ENCODE measurements at places on chromosomes 7 and 10. TPM values are rescaled to one million over a fixed set of nuclear protein-coding genes. Genes with fewer than 3 reads are reported as not detected.

DNA sequence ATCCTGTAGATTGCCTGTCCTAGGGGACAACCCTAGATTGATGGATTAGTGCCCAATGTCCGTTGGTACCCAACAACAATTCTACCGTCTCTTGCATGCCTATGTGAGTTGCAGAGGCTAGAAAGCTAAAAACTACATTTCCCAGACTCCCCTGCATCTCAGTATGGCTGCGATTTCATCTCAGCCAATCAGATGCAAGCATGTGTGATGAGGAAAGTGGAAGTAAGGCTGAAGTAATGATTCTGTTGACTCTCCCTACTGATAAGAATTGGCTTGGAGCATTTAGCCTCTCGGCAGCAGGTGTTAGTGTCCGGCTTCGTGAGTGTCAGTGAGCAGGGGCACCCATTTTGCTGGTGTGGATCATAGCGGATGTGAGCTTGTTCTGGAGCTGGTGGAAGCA, 171.9 kb downstream of the FGFR2 start:
- DNase-seq: no peak

DNA sequence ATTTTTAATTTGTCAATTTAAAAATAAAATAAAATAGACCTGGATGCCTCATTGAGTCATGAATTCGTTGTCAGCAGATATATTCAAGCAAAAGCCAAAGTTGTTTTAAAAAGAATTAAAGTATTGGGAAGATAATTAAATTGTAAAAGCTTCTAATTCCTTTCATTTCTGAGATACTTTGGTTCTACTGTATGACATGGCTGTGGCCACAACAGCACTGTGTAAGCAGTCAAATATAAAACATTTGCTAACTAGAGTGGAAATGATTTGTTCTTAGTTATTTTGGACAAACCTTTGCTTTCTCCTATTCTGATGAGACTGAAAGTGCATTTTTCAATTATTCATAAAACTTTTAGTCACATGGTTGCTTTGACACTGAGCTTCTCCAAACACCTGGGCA, 143.6 kb upstream of the FAM13C start:
- no peak for DNase-seq

DNA sequence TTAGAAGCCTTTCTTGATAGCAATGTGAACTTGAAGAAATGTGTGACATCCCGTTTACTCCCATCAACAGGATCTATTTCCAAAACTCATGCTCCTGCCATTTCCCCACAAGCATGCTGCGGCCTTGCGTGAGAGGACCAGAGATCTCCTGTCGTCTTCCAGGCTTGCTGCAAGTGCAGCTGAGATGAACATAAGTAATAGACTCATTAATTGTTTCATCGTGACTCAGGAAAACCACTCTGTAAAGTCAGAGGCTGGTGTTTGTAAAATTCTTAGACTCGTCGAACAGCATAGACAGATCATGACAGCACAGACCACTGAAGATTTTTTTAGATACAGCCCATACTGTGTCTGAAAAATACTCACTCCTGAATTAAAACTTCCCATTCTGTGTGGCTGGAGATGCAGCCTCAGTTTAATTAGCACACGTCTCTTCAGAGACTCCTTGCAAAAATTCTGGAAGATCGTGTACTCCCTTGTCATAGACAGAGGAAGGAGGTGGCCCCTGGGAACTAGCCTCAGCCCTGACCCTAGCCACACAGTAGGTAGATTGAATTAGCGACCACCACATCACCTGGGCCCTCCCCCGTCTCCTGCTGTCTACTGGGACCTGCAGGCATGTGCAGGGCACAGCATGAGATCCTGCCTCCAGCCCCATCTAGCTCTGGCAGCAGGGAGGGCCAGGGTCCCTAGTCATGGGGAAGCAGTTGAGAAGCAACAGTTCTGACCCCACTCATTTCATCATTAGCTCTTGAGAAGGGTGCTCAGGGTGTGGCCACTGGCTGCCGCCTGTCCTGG, 226.0 kb downstream of the CELF2 start:
- DNase-seq: no peak

GRCh38 chr7:17957871-17958270, 17.6 kb upstream of the SNX13 start:
- no peak for DNase-seq

- no peak for DNase-seq
Measured at GRCh38 chr10:7972367-7972766, 82.1 kb upstream of the GATA3 start.

DNA sequence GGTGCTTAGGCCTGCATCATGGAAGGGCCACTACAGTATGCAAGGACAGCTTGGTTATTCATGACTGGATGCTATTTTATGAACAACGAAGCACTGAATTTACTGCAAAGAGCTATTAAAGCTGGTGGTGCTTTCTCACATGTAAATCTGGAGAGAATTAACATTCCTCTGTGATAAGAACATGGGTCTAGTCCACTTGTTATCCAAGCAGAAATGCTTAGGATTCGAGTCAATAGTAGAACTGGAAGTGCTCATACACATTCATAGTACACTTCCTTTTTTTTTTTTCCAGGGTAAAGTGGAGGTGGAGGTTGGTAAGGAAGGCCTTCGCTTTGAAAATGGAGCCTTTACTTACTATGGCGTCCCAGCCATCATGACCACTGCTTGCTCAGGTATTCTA, 35.0 kb downstream of the CNNM1 start:
- DNase-seq: no peak

- DNase-seq: no peak
Measured at GRCh38 chr10:60525716-60526585, 136.3 kb upstream of the ANK3 start.

- peak; percentile 59 for DNase-seq
Measured at GRCh38 chr10:119221666-119222065, 14.3 kb downstream of the GRK5 start.

DNA sequence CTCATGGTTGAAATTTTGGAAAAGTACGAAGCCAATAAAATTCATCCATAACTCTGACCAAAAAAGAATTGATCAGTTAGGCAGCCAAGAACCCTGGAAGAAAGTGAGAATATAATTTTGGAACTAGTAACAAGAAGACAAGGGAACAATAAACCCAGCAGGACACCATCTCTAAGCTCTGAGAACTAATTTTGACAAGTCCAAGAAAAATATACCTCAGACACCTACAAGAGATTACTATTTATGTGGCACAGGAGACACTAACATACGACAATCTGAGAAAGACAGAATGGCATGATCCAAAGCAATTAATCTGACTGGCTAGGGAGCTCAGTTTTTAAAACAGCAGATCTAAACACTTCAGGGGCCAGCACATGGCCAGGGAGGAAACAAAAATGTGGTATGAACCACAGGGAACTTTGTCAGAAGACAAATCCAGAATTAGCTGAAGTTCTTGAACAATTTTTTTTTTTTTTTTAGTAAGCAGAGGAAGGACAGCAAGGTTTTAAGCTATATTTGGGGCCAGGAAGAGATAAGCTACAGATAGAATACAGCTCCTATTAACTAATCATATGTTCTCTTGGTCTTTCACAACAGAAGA, 38.9 kb downstream of the PARD3 start:
- DNase-seq: no peak

- DNase-seq: peak; percentile 79
Measured at GRCh38 chr7:26143298-26144048, 8.5 kb upstream of the NFE2L3 start.

- DNase-seq: no peak
Measured at GRCh38 chr7:80876894-80877414, 41.9 kb downstream of the SEMA3C start.

- DNase-seq: no peak
Measured at GRCh38 chr10:60171436-60172013, 218.2 kb downstream of the ANK3 start.

- DNase-seq: no peak
Measured at GRCh38 chr10:5810225-5810624, 3.0 kb downstream of the GDI2 start.

DNA sequence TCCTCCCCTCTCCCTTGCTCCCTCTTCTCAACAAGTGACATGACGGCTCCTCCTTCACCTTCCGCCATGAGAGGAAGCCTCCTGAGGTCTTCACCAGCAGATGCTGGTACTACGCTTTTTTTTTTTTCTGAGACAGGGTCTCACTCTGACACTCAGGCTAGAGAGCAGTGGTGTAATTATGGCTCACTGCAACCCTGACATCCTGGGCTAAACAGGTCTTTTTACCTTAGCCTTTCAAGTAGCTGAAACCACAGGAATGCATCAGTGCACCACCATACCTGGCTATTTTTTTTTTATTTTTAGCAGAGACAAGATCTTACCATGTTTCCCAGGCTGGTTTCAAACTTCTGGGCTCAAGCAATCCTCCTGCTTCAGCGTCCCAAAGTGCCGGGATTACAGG, 43.6 kb downstream of the MDH2 start:
- DNase-seq: no peak

GRCh38 chr7:93178213-93178612, 30.0 kb upstream of the SAMD9L start:
- DNase-seq: peak; percentile 77

DNA sequence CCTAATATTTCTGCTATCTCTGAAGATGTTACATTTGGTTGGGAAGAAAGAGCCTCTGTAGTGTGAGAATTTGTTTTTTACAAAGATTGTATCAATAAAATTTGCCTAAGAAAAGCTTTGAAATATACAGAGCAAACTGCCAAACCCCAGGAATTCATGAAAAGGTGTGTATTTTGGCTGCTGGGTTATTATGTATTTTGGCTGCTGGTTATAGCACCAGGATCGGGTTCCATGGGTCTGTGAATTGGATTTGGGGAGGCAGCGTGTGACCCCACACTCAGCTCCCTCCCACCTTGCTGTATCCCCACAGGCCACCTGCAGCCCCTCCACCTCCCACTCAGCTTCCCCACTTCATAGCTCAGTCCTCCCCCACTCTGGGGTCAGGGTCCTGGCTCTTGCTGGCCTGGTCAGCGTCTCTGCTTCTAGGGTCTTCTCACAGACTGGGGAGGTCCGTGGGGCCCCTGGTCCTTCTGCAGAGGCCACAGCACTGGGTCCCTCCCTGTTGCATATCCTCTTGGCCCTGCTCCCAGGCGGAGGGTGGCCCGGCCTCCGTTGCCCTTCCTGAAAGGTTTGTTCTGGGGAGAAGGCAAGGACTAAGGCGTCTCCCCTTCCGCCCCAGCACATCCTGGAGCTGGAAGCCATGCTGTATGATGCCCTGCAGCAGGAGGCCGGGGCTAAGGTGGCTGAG, 24.0 kb upstream of the DPYSL4 start:
- peak; percentile 83 for DNase-seq

DNA sequence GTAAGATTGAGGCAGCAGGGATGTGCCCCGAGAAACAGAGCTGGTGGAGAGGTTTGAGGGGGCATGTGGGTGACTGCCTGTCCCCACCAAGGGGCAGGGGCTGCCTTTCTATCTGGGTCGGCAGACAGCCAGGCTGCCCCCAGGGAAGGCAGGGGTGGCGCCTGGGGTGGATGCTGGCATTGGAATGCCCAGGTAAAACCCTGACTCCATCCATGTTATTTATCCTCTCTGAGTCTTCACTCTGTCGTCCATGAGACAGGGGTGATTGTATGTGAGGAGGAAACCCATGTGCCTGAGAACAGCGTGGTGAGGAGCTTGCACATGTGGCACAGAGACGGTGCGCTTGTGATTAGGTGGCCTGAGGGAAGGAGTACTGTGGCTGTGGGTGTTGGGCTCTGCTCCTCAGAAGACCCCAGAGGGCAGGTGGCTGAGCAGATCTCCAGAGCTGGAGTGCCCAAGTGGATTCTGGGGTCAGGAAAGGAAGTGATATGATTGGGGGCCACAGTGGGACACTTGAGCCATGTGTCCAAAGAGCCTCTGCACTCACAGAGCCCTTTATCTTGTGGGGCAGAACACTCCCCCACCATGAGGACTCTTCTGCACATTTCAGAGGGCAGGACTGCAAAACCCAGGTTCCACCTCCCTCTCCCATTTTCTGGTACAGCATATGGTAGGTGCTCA, 100.4 kb upstream of the RET start:
- peak; percentile 76 for DNase-seq

DNA sequence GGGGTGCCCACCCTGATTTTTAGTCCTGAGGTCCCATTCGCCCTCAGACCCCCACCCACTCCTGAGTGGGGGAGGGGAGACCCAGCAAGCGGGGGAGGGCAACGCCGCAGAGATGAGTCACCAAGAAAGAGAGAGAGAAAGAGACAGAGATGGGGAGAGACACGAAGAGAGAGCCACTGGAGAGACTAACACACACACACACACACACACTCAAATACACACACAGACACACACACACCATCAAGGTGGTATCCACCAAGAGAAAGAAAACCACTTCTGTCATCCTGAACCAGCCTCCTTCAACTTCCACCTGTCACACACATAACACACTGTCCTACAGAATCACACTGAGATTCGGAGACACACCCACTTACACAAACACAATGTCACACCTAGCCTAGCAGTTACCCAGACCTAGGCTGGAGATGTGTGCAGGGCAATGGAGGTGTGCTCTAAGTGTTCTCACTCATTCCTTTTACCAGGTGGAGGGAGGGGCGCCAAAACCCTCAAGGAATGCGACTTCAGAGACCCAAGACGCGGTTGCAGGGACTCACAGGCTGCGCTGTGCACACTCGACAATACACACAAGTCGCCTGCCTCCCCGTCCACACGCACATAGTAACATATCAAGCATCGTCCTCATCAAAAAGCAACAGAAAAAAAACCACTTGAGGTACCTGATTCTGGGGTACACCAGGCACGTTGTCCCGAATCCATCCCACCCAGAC, 3.9 kb upstream of the VGF start:
- DNase-seq: peak; percentile 67

GRCh38 chr10:78434886-78435285, 401.2 kb downstream of the RPS24 start:
- no peak for DNase-seq

GRCh38 chr7:100674411-100675104, 1.0 kb downstream of the GNB2 start:
- DNase-seq: peak; percentile 92

DNA sequence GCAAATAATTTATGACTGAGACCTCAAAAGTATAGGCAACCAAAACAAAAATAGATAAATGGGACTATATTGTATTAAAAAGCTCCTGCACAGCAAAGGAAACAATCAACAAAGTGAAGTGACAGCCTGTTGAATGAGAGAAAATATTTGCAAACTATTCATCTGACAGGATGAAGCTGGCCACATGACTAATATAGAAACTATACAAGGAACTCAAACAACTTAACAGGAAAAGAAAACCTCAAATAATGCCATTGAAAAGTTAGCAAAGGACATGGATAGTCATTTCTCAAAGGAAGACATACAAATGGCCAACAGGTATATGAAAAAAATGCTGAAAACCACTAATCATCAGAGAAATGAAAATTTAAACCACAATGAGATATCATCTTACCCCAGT, 245.1 kb downstream of the STK31 start:
- DNase-seq: no peak

GRCh38 chr10:131561897-131562296, 250.4 kb upstream of the TCERG1L start:
- DNase-seq: no peak

- no peak for DNase-seq
Measured at GRCh38 chr7:47992446-47992845, 13.0 kb upstream of the HUS1 start.

The NYAP1 gene
- under 0.01 TPM for total RNA-seq

The C10orf143 gene
- 2.5 TPM for total RNA-seq

The WDR86 gene
- total RNA-seq: 8.5 TPM

The GIMAP6 gene
- 0.36 TPM for total RNA-seq

The GRID1 gene
- not detected for total RNA-seq

The GNAT3 gene
- not detected for total RNA-seq

The RBAK gene
- 10.6 TPM for total RNA-seq

The NPY4R gene
- total RNA-seq: under 0.01 TPM

The RGR gene
- not detected for total RNA-seq
